ENCODE measurements at places on chromosomes 2 and 18.

GRCh38 chr2:164696634-164697033 lies 75.4 kb upstream of the GRB14 start:
- DNase-seq = no peak

DNA sequence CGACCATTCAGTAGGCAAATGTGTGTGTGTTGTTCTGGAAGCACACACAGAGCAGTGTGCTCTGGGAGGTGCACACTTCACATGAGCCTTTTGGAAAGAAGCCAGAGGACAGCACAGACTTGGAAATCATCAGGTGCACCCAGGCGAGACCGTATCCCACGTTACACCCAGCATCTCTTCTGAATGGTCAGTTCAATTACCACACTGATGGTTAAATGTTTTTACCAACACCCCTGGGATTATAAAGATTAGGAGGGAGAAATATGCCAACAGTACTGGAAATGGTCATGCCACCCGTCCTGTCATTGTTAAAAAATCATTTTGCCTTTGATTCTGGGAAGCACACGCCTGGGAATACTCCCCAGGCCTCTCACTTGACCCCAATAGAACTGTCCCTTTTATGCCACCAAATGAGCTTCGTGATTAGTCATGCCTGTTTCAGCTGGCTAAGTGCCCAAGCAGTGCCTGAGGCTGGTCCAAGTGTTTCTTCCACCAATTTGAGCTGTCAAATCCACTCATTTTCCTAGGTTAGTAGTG lies 183.7 kb downstream of the NRP2 start:
- no peak for DNase-seq

- DNase-seq = no peak
Observed at GRCh38 chr2:28662044-28662443, 89.6 kb upstream of the PPP1CB start.

DNA sequence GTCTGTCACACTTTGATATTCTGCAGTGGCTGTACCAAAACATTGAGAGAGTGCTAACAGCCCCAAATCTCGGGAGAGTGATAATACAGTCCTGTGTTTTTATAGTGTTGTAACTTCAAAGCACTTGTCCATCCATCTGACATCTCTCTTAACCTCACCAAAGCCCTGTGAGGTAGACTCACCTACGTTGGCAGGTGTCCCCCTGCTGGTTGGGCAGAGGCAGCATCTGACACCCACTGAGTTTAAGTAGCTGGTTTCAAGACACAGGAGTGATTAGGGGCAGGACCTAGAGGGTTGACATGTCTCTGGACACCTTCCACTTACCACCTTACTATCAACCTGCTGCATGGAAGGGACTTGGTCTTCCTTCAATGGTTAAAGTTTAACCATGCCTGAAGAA lies 22.9 kb downstream of the COLEC12 start:
- DNase-seq = no peak

DNA sequence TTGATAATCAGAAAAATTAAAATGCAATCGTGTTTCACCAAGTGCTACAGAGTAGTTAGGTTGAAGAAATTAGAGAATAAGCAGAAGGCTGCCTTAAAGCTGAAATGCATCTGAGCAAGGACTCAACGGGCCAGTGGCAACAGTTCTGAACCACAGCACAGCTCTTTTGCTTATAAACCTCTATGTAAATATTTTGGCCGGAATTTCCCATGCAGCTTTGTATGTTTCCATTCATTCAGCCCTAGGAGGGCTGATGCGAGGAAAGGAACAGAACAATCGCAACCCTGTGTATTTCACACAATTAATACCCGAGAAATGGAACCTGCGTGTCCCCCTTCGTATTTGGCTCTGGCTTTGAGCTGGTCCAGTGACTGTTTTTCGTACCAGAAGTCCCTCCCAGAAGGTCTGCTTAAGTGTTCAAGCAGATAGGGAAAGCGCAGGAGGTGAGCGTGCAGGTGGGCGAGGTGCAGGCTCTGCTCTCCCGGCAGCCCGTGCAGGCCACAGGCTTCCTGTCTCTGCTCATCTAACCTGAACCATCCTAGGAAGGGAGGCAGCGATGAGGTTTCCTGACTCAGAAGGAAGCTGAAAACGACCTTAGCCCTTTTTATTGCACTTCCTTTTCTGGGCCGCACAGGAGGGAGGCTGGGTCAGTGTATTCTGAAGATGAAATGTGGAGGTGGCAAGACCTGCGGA lies 67.3 kb downstream of the ASB1 start:
- DNase-seq = no peak

- no peak for DNase-seq
Observed at GRCh38 chr18:7196421-7196820, 34.5 kb upstream of the LRRC30 start.

GRCh38 chr2:39948016-39948719 lies 169.1 kb upstream of the THUMPD2 start:
- no peak for DNase-seq

- DNase-seq = no peak
Observed at GRCh38 chr2:75896779-75897366, 186.2 kb upstream of the GCFC2 start.

GRCh38 chr2:168694866-168695265 lies 107.6 kb upstream of the NOSTRIN start:
- no peak for DNase-seq

DNA sequence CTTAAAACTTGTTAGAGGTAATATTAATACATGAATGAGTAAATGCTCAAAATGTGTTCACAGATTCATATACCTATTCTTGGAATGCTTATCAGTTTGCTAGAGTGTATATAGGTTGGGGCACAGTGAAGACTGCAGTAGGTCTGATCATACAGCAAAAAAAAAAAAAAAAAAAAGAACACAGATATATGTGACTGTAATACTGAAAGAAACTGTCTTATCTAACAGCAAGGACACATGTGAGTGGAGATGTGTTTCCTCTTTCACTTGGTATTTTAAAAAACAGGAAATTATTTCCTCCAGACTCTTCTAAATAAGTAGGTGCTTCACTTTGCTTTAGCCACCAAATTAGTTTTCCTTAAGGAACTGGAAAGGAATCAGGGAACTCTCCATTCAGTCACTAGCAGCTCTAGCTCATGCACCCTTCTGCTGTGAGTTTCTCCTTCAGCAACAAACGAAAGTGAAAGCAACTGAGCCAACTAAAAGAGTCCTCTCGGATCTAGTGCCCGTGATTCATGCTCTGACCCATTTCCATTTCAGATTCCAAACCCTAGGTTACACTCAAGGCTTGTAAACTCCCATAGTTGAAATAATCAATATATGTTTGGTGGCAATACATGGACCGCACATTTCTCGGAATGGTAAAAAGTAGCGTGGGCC lies 98.5 kb downstream of the DSEL start:
- DNase-seq = no peak

DNA sequence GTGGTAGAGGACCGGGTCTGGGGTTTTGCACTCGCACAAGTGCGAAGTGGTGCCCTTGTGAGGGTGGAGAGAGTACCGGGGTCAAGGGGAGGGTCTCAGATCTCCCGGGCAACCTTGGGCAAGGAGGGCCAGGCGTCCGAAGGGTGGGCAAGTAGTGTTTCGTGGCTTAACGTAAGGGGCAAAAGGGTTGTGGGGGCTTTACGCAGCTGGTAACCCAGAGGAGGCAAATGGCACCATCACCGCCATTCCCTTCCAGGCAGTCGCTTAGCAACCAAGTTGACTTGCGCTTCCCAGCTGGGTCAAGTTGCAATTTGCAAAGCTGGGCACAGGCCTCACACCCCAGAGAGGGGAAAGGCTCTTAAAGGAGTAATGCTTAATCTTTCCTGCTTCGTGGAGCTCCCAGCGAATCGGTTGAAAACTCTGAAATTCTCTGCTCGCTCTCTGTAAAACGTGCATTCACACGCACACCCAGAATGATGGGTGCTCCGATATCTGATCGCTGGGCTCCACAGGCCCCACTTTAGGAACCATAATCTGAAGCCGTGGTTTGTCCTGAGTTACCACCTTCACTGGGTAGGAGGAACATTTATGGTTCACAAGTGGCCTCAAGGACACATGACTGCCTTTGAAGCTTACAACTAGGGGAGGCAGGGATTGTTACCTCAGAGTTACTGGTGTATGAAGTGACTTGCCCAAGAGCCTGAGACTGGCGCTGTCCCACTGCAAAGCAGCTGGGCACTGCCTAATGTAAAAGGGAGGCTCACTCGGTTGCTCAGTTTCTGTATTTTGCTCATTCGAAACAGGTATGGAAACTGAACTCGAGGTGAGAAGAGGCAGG lies 127.9 kb downstream of the UXS1 start:
- DNase-seq = no peak

DNA sequence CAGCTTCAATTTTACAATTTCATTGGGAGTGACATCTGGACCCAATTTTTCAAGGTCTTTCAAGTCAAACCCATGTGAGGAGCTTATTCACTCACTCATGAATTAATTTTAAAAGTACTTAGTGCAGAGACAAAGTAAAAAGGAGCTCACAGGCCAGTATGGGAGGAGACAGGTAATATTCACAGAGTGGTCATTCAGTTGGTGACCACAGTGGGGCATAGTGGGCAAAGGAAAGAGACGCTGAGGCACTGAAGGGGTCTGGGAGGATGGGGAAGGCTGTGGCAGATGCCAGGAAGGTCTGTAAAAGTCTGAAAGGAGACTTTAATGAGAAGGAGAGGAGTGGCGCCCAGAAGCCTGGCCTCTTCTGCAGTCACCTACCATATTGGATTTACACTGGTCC lies 76.0 kb downstream of the CD8B2 start:
- DNase-seq = no peak

DNA sequence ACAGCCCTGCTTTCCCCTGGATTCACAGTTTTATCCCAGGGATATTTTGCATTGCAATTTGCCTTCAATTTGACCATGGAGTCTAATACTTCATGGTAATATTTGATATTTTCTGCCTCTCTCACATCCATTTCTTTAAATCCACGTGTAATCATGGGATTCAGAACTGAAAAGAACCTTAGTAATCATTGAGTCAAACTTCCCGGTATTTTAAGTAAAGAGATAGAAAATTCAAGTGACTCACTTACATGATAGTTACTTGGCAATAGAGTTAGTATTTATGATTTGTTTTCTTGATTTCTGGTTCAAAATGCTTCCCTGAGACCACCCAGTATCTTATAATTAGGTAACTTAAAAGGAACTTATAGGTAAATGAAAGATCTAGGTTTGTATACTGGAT lies 33.7 kb upstream of the CDC42EP3 start:
- no peak for DNase-seq

DNA sequence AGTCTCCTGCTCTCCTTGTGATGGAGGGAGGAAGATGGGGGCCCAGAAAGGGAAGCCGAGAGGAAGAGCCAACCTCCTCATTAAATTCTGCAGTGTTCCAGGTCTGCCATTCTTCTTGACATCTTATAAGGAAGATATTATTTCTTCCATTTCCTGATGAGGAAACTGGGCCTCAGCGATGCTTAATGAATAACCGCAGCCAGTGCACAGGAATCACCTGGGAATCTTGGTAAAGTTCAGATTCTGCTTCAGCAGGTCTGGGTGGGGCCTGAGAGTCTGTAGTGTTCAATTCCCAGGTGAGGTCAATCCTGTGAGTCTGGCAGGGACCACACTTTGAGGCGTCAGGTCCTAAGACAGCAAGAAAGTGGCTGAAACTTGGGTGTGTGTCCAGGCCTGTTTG lies 17.3 kb downstream of the PCARE start:
- DNase-seq = no peak

GRCh38 chr2:18425210-18425703 lies 135.2 kb downstream of the RDH14 start:
- DNase-seq = no peak

GRCh38 chr2:9741110-9741509 lies 102.2 kb upstream of the TAF1B start:
- no peak for DNase-seq

GRCh38 chr2:198753101-198753500 lies 704.6 kb downstream of the SATB2 start:
- no peak for DNase-seq

DNA sequence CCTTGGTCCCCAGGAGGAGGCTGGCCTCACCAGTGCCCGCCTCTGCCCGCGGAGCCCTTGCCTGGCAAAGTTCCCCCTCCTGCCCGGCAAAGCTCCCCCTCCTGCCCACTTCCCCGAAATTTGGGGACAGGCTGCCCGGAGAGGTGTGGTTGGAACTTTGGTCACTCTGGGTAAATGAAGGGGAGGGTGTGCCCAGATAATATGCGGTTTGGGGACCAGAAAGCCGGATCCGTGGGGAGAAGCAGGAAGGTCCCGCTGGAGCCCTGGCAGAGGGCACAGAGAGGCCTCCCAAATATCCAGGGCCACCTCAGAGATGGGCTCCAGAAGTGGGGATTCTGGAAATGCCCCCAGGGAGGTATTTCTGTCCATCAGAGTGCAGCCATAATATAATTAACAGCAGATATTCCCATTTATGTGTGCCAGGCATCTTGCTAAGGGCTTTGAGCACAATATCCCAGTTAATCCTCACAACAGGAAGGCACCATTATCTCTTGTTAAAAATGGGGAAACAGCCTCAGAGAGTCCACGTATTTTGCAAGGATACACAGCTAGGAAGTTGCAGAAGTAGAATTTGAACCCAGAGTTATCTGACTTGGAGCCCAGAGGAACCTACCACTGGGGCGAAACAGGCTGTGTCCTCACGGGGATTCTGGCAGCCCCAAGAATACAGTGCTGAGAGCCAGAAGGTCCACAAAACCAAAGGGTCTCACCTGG lies 914 bp downstream of the STEAP3 start:
- DNase-seq = no peak

GRCh38 chr2:63780518-63781155 lies 61.1 kb upstream of the UGP2 start:
- DNase-seq = no peak

- DNase-seq = no peak
Observed at GRCh38 chr2:232345251-232345650, 33.3 kb upstream of the ALPP start.

GRCh38 chr2:30417253-30417652 lies 29.8 kb upstream of the LCLAT1 start:
- DNase-seq = no peak

DNA sequence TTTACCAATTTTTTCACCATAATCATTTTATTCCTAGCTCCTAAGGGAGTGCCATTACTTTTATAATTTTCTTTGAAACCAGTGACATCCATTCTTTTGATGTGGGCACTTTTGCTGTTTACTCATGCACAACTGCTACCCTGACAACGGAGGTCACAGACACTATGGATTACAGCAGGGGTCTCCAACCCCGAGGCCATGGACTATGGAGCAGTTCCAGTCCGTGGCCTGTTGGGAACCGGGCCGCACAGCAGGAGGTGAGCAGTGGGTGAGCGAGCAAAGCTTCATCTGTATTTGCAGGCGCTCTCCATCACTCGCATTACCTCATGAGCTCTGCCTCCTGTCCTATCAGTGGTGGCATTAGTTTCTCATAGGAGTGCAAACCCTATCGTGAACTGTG lies 34.6 kb downstream of the PRPF40A start:
- no peak for DNase-seq

GRCh38 chr18:35511428-35511827 lies 13.7 kb upstream of the INO80C start:
- DNase-seq = no peak

GRCh38 chr2:95267458-95268210 lies 6.6 kb upstream of the PROM2 start:
- DNase-seq = no peak

- DNase-seq = no peak
Observed at GRCh38 chr18:24674200-24674599, 213.8 kb downstream of the HRH4 start.
